Stimulated activated CD8-positive, alpha-beta memory T cell treated with anti-CD3 and anti-CD28 coated beads, Interleukin-4, amount 100 ng/mL, for 4 hours (primary cell): ENCODE measurements at places on chromosomes 11 and 22.

GRCh38 chr11:113974741-113975470, at the start of gene HTR3A:
TSS of gene HTR3A (plus strand) at chr11:113975108. CDS start at chr11:113975326, 218 bp downstream.
- DNase-seq, result no peak

GRCh38 chr22:43216738-43217137, 29.8 kb upstream of the TTLL12 start:
- DNase-seq, result no peak

- DNase-seq, result no peak
These were observed 159.2 kb upstream of the DDI1 start for GRCh38 chr11:103877221-103877620.

DNA sequence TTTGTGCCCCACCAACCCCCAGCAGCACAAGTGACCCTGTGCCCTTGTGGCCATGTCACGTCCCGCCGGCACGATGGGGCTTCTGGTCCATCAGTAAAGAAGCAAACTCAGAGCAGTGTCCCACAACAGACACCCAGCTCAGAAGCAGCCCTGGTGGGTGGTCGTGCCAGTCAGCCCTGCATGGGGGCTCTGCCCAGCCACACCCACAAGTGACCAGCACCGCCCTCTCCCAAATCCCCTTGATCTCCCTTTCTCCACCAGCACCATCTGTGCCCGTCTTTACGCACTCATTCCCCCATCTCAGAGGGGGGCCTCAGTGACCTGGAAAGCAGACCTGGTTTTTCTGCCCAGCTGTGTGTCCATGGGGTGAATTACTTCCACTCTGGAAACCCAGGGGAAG, 149.1 kb downstream of the DSCAML1 start:
- no peak for DNase-seq

DNA sequence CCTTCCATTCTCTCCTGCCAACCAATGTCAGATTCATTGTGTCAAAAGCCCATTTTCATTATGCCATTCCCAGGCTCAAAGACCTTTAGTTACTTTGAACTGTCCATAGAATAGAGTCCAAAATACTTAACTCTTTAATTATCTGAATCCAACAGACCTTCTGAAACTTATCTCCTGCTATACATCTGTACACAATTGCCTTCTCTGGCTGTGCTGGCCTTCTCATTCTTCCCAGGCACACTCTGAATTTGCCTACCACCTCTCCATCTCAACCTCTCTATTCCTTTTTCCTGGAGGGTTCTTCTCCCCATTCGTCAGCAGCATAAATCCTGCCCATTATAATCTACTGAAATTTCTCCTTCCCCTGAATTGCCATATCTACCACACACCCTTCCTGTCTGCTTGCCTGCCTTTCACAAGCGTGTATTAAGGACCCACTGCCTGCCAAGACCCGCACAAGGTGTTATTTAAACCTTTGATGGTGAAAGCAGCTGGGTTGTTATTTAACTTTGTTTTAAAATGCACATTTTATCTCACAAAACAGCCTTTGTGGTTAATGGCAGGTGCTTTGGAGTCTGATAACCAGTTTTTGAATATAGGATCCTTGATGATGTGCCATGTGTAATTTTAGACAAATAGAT, 125.9 kb downstream of the CCDC81 start:
- no peak for DNase-seq

- no peak for DNase-seq
These were observed 27.6 kb upstream of the MPEG1 start for GRCh38 chr11:59240322-59240721.

DNA sequence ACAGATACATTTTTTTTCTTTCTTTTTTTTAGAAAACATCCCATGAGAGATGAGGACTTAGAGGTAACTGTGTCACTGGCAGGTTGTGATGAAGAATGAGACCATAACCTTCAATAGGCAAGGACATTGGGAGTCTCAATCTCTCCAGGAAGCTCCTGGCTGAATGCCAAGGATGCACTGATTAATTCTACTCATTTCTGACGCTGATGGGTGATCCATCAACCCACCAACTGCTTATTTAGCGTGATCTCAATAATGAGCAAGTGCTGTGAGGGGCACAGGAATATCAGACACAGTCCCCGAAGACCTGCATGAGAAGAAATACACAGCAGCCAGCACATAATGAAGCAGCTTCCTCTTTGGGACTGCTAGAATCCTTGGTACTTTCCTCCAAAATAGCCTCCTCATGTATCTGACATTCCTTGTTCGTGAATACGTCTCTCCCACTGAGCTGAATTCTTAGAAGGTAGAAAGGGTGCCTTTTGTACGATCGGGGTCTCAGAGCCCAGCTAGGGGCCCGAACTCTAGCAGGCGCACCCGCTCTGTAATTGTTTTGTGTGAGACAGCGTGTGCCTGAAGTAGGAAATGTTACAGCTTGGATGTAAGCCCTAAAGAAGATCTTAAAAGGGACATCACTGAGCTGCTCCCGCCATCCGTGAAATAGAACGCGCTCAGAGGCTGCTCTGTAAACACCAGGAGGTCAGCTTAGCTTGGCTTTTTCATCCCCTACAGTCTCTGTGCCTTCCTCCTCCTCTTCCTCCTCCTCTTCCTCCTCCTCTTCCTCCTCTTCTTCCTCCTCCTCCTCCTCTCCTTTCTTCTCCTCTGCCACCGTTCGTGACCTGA, 7.2 kb downstream of the CLMP start:
- DNase-seq, result no peak

DNA sequence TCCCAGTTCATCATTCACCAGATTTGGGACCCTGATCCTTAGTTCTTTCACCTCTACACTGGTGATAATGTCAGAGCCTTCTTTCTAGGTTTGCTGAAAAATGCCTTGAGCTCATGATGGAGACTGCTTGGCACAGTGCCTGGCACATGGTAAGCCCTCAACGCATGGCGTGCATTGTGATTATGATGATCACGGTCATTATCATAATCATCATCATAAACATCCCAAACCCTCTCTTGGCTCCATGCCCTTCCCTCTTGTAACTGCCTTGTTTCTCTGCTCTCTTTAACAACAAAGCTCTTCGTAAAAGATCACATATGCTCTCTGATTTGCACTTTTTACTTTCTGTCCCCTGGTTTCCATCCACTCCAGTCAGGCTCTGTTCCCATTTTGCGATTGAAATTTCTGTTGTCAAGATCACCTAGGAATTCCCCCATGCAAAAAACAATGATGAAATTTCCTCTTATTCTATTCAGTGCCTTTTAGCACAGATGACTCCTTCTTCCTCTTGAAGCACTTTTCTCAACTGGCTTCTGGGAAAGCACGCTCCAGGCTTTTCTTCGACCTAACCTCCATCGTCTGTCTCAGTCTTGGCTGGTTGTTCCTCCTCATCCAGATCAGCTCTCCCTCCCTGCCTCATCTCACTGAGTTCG, 479.1 kb downstream of the OPCML start:
- DNase-seq, result no peak

- no peak for DNase-seq
These were observed 190.1 kb upstream of the E2F8 start for GRCh38 chr11:19430754-19431398.
